Central memory CD4-positive, alpha-beta T cell (primary cell): ENCODE measurements at places on chromosomes 4 and X.

DNA sequence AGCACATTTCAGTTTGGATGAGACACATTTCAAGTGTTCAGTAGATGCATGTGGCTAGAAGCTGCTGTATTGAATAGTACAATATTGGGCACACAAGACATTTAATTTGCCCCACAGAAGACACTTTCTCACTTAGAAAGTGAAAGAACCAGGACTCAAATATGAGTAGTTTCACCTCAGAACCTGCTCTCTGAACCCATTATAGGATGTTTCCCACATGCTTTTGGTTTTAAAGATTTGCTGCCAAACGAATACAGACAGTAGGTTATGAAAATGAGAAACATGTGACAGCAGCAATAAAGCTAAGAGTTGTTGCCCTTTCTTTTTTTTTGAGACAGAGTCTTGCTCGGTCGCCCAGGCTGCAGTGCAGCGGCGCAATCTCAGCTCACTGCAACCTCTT lies 32.3 kb downstream of the C4orf54 start:
- DNase-seq: no peak

- DNase-seq: no peak
These were observed 8.9 kb downstream of the CFAP99 start for GRCh38 chr4:2427383-2428334.

- DNase-seq: no peak
These were observed 5.0 kb downstream of the AWAT2 start for GRCh38 chrX:70044541-70045245.

DNA sequence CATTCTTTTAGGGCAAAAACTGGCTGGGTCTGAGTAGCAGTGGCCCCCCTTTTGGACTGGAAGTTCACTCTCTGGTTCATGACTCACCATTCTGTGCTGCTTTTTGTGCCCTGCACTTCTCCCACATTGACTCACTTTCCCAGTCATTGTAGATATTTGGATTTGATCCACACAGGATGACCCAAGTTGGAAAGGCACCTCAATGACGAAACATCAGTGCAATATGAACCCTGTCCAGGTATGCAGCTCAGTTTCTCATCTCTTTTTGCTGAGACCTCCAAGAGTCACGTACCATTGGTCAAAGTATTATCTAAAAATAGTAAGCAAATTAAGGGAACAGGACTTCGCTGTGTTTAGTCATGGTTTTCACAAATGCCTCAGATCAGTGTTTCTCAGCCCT lies 92.7 kb downstream of the CBLL2 start:
- no peak for DNase-seq

- peak; percentile 10 for DNase-seq
These were observed 264.1 kb upstream of the GATB start for GRCh38 chr4:152024881-152025280.

DNA sequence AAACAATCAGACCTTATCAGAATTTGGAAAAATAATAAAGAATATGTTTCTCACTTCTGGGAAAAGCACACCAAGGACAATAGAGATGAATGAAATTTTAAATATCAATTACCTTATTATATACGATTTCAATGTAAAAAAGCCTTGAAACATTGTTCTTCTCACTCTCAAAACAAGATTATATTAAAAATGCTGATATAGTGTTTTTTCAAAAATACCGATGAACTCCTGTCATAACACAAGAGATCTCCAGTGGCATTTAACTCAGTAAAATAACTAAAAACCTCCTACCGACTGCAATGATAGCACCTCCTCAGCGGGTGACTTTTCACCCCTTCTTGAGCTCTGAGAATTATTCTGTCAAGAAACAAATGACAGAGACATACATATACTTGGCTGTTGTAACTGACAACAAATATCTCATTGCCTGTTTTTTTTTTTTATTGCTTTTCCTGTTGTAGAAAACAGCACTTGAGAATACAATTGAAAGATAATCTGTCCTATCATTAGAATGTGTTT lies 1237.3 kb downstream of the C4orf33 start:
- no peak for DNase-seq

- no peak for DNase-seq
These were observed 416.3 kb upstream of the SLIT2 start for GRCh38 chr4:19835429-19835828.

- DNase-seq: peak; percentile 27
These were observed 97.4 kb downstream of the PHKA2 start for GRCh38 chrX:18886344-18887161.

DNA sequence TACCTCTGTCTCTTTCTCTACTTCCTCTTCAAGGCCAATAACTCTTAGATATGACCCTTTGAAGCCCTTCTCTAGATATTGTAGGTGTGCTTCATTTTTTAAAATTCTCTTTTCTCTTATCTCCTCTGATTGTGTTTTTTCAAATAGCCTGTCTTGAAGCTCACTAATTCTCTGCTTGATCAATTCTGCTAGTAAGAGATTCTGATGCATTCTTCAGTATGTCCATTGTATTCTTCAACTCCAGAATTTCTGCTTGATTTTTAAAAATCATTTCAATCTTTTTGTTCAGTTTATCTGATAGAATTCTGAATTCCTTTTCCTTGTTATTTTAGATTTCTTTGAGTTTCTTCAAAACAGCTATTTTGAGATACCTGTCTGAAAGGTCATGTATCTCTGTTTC lies 47.9 kb downstream of the MCUB start:
- DNase-seq: no peak

GRCh38 chr4:76087007-76087769 lies 12.7 kb downstream of the ART3 start:
- no peak for DNase-seq

DNA sequence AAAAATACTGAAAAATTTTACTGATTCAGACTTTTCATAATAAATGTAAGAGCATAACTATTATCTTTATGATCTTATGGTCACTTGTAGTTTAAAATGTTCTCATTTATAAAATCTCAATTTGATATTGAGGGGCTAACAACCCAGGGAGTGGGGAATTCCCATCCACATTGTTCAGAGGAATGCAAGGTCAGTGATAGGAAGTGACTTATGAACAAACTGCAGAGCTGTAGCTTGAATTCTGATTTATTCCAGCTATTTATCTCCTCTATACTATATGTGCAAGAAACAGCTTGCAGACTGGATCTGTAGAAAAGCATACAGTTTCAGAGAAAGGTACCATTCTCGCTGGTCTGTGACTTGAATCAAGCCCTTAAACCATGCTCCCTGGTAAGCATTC lies 61.6 kb downstream of the SEC24D start:
- no peak for DNase-seq

GRCh38 chrX:13482746-13483541 lies 86.5 kb upstream of the EGFL6 start:
- no peak for DNase-seq

GRCh38 chrX:44433556-44433955 lies 90.1 kb upstream of the EFHC2 start:
- DNase-seq: no peak

- no peak for DNase-seq
These were observed 1365.2 kb downstream of the STIM2 start for GRCh38 chr4:28225689-28226353.

- no peak for DNase-seq
These were observed 31.9 kb downstream of the LRIT3 start for GRCh38 chr4:109879636-109880314.

- DNase-seq: no peak
These were observed 31.5 kb downstream of the PALLD start for GRCh38 chr4:168528131-168528949.

- no peak for DNase-seq
These were observed 31.5 kb downstream of the WWC2 start for GRCh38 chr4:183130328-183131155.

DNA sequence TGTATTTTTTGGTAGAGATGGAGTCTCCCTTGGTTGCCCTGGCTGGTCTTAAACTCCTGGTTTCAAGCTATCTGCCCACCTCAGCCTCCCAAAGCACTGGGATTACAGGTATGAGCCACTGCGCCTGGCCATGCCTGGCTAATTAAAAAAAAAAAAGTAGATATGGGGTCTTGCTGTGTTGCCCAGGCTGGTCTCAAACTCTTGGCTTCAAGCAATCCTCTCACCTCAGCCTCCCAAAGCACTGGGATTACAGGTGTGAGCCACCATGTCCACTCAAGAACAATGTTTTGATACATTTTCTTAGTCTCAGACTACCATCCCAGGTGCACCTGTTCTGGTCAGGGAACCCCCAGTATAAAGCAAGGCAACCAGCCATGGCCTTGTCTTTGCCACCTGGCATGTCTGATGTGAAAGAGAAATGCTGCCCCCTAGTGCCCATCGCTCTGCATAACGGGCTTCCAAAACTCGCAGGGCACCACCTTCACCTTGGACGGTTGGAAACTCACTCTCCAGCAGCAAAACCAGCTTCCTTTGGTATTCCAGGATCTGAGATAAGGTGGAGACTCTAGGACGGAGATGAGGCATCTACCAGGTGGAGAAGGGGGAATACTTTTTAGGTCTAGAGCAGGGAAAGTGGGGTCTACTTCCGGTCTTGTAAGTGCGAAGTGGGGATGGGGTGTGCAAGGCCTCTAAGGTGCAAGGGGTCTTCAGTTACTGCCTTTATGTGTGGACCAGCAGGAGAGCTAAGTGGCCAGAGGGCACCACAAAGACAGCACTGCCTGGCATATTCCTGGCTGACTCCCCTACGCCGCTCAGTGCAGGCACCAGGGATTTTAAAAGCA lies 47.7 kb upstream of the AFAP1 start:
- DNase-seq: peak; percentile 67

DNA sequence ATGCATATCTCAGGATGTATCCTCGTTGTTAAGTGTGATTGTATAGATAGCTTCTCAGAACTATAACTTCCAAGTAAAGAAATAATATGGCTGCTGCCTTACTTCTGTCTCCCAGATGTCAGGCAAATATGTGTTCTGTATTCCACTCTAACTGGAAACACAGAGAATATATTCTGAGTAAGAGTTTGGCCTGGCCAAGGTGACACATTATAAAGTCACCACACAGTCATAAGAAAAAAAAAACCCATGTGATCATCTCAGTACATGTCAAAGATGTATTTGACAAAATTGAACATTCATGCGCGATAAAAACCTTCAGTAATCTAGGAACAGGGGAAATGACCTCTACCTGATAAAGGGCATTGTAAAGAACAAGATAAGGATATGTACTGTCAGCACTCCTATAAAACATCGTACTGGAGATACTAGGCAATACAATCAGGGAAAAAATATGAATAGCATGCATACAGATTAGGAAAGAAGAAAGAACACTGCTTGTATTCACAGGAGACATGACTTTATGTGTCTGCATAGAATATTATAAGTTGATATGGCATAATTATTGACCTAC lies 207.1 kb downstream of the ZNF330 start:
- DNase-seq: no peak

DNA sequence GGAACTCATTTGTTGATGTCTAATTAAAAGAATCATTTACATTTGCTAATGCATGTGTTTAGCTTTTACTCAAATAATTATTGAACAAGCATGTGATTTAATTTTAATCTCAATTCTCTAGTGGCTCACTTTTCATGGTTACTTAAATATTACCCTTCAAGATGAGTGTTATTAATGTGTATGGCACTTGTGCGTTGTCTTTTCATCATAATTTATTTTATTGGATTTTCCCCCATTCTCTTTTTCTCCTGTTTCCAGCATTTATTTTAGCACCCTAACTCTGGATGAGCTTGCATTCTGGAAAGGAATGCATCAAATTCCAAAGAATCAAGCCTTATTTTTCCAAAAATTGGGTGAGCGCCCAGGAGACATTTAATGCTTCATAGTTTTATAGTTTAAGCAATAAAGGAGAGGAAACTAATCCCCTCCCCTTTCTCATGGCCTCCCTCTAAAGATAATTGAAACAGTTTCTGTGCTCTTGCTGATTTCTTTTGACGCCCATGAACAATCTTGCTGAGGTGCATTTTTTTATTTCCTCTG lies 191.1 kb upstream of the FAT4 start:
- DNase-seq: no peak

- no peak for DNase-seq
These were observed 36.6 kb upstream of the PTPN13 start for GRCh38 chr4:86557526-86557925.
